ENCODE measurements at places on chromosomes 3 and 15. TPM values are rescaled to one million over a fixed set of nuclear protein-coding genes. Genes with fewer than 3 reads are reported as not detected.

GRCh38 chr15:59473226-59473625, 35.2 kb downstream of the FAM81A start:
- no peak for DNase-seq

GRCh38 chr3:127961124-127961523, 46.1 kb downstream of the KBTBD12 start:
- DNase-seq = no peak

DNA sequence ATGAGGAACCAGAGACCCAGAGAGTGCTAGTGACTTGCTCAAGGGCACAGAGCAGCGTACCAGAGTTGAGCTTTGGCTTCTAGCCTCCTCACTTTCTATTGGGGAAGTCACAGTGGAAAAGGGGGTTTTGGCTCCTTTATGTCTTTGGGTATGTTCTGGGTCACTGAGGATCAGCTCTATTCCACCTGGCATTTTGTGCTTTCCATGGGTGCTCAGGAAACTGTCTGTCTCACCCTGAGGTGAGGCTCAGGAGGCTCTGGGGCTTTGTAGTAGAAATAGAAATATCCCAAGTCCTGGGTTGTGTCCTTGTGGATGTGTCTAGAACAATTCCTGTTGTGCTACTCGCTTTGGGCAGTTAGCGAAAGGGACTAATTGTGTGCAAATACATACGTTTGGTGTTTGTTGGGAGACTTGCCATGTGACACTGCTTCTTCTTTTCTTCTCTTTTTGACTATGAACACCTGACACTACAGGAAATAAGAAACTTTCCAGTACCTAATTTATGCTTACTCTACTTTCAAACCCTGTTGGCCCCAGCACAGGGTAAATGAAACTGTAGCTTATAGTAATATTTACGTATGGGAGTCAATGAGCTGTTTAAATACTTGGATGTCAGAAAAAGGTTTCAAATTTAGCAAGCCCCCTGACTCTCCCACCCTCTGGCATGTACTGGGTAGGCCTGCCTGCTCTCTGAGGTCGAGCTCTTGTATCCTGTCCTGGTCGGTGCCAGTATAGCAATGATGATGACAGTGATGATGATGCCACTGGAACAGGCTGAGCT, 35.6 kb downstream of the SMAD3 start:
- no peak for DNase-seq

GRCh38 chr3:133854264-133855001, 41.2 kb downstream of the RAB6B start:
- DNase-seq = no peak

DNA sequence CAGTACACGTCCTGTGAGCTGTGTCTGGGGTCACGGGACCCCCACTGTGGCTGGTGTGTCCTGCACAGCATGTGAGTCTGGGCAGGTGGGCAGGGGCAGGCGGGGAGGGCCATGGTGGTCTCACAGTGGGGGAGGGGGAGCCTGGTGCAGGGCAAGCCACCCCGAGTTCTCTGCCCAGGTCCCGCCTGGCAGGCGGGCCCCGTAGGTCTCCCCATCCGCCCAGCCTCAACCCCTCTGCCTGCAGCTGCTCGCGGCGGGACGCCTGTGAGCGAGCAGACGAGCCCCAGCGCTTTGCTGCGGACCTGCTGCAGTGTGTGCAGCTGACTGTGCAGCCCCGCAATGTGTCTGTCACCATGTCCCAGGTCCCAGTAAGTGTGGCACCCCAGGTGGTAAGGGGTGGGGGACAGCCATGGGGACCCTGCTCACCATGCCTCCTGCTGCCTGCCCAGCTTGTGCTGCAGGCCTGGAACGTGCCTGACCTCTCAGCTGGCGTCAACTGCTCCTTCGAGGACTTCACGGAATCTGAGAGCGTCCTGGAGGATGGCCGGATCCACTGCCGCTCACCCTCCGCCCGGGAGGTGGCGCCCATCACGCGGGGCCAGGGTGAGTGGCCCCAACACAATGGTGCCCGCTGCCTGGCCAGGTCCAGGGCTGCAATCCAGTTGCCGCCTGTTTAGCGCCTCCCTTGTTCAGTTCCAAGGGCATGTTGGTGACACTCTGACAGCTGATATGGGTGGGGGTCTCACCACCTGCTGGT, 21.9 kb downstream of the PLXNA1 start:
- no peak for DNase-seq

GRCh38 chr15:79130535-79131130, 40.1 kb upstream of the RASGRF1 start:
- no peak for DNase-seq

DNA sequence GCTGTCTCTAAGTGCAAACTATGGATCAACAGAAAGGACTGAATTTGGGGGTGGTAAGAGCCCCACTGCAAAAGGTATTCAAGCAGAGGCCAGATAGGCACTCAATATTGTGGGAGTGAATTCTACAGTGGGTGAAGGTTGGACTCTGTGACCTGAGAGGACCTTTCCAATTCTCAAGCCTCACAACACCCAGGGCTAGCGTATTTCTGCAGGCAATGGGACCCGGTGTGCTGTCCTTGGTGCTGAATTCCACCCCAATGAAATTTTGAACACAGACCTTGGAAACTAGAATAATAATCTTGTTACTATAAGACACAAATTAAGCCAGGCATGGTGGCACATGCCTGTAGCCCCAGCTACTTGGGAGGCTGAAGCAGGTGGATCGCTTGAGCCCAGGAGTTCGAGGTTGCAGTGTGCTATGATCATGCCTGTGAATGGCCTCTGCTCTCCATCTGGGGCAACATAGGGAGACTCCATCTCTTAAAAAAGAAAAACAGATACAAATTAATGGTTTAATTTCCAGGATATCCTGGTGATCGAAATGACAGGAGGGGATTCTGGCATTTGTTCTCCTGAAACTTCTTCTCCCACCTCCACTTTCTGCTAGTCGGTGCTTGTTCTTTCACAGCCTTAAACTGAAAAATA, 135.4 kb downstream of the RAB11A start:
- DNase-seq = peak; percentile 29

GRCh38 chr15:68636256-68636655, 57.5 kb downstream of the CORO2B start:
- DNase-seq = no peak

GRCh38 chr3:133674290-133674919, 12.7 kb upstream of the TOPBP1 start:
- DNase-seq = no peak

The ECT2 gene
- 120 TPM for total RNA-seq

DNA sequence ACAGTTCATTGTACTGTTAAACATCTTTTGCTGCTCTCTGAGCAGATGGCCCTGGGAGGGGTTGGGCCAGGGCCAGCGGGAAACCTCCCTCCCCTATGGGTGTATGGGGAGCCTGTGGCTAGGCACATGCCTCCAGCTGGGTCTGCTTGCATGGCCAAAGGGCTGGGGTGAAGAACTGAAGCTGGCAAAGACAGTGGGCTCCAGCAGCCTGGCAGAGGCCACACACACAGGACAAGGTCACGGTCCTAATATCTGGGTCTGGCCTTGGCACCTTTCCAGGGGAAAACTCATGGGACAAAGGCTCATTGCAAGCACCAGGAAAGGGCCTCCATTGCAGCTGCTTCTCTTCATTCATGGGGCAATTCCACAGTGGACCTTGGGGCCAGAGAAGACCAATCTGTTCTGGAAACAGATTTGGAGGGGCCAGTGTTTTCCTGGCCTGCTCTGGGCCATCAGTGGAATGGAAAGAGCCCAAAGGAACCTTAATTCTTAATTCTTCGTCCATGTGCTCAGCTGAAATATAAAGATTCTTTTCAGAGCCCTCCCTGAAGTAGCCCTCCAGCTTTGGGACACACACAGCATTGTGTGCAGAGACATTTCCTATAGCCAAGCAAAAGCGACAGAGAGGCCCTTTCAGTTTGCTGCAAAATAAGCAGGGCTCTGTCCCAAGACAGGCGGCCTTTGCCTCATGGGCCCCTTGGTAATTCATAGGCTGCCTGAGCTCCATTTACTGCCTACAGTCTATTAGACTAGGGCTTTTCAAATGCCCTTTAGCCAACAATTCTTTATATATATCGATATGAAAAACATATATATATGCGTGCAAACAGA, 11.3 kb upstream of the LIMD1 start:
- DNase-seq = peak; percentile 59

GRCh38 chr15:79078763-79079410, 11.7 kb downstream of the RASGRF1 start:
- no peak for DNase-seq

DNA sequence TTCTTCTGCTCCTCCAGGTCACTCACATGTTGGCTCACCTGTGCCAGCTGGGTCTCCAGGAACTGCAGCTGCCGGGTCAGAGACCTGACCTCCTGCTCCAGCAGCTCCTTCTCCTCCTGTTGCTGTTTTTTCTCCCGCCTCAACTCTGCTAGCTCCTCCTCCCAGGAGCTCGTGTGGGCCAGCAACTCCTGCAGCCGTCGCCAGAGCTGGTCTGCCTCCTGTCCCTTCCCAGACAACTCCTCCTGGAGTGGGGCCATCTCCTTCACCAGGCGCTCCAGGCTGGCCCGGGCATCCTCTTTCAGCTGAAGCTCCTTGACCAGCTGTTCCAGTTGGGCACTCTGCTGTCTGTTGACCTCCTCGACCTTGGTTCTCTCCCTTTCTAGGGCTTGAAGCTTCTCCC, 24.5 kb downstream of the CXCR6 start:
- DNase-seq = no peak

DNA sequence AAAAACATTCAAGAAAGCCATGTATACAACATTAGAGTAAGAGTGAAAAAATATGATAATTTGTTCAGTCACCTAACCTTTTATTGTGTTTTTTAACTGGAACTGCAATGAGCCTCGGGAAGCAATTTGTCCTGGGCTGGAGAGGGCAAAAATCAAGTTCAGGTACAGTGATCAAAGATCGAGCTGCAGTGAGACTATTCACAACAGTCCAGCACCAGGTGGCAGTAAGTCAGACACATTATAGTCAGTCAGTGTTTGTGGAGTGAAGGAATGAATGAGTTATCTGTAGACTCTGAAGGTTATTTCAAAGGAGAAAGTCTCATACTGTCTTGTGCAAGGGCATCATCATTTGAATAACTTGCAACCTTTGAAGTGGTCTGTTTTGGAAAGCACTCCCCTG, 116.6 kb downstream of the CHDH start:
- DNase-seq = no peak

GRCh38 chr3:139940622-139941021, 5.6 kb downstream of the CLSTN2 start:
- DNase-seq = no peak

The HERC2 gene
- total RNA-seq = 37.1 TPM

DNA sequence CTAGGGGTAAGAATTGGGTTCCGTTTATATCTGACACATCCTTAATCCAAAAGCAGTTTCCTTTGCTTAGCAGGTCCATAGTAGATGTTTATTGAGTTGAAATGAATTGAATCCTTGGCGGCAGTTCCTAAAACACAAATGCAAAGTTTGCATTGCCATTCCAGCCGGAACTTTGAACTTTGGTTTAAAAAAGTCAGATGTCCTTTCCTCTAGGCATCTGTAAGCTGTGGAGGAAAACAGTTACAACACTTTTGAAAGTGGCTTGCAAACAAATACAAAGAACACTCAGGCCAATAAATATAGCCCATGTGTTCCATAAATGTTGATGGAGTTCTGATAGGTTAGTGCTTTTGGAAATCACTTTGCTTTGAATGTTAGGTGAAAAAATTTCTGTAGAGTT, 374.7 kb upstream of the RARB start:
- DNase-seq = no peak

DNA sequence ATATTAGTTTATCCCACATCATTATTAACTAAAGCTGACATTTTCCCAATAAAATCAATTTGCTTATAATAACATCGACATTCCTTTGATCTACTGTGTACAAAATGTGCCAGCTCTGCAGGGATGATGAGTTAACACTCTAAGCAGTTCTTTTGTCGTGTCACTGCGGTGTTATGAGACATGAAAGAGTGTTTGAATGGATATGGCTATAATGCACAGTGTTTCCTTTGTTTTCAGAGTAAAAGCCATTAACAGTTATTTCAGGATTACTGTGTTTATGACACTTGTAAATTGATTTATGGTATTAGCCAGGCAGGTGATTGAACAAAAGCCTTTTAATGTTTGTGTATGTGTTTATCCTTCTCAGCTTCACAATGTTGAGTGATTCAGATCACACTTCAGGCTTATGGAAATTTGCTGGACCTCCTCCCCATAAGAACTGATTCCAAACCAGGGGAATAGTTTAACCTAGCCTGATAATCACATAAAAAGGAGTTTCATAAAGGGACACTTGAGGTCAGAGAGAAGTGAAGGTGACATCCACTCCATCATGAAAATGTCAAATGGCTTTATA, 115.7 kb downstream of the CHL1 start:
- no peak for DNase-seq

DNA sequence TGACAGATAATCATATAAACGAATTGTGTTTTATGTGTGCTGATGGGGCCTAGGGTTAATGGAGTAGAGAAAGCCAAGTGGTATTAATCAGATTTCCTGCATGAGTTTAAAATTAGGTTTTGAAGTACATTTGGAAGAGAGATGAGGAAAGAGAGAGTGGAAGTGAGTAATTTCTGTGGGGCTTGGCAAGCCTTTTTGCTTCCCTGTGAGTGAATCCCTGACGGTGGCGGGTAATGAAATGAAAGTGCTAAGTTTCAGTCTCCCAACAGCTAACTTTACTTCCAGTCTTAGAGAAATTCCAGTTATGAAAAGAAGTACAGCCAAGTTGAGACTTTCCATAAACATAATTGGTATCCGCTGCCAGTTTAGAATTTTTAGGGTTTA, 139.4 kb downstream of the BBX start:
- peak; percentile 67 for DNase-seq

The SLC6A20 gene
- total RNA-seq = not detected

The SPATA12 gene
- total RNA-seq = 0.32 TPM

GRCh38 chr3:114660124-114660523, 366.3 kb downstream of the TIGIT start:
- DNase-seq = peak; percentile 52

GRCh38 chr3:49329186-49329585, 10.7 kb downstream of the USP4 start:
- DNase-seq = no peak

- DNase-seq = no peak
Observed at GRCh38 chr3:71796290-71796689, 11.3 kb upstream of the PROK2 start.

GRCh38 chr15:71103102-71103676, 12.1 kb upstream of the THSD4 start:
- DNase-seq = peak; percentile 55

GRCh38 chr3:113249111-113249510, 37.8 kb downstream of the BOC start:
- DNase-seq = peak; percentile 96

GRCh38 chr3:36812240-36812639, 47.9 kb upstream of the DCLK3 start:
- DNase-seq = no peak

GRCh38 chr3:123559040-123559861, 25.6 kb downstream of the HACD2 start:
- DNase-seq = peak; percentile 40

GRCh38 chr3:69692761-69693160, 46.5 kb upstream of the MITF start:
- no peak for DNase-seq

Measured in LHCN-M2 (cell line).